ENCODE measurements at places on chromosomes 13 and 19. TPM values are rescaled to one million over a fixed set of nuclear protein-coding genes. Genes with fewer than 3 reads are reported as not detected.

The PCDH9 gene
- 5.8 TPM for total RNA-seq

The ZNF415 gene
- total RNA-seq = 1.7 TPM

The NLRP5 gene
- total RNA-seq = not detected

The CEACAM8 gene
- total RNA-seq = not detected

The FCGBP gene
- total RNA-seq = 8.7 TPM

The ZNF90 gene
- total RNA-seq = 0.41 TPM

The KMT2B gene
- total RNA-seq = 51.0 TPM

The IGFL1 gene
- total RNA-seq = not detected

The MAP3K10 gene
- total RNA-seq = 17.8 TPM

- peaks cover 5% of the 10 kb centered on the region for H3K36me3 ChIP-seq
- no peaks in the 10 kb centered on the region for H3K27me3 ChIP-seq
- no peak overlapping the region for H3K27ac ChIP-seq
- peaks cover 14% of the 10 kb centered on the region for H3K4me1 ChIP-seq
- no peak for DNase-seq
Measured at GRCh38 chr13:102816708-102817107, 17.8 kb downstream of the BIVM start.

DNA sequence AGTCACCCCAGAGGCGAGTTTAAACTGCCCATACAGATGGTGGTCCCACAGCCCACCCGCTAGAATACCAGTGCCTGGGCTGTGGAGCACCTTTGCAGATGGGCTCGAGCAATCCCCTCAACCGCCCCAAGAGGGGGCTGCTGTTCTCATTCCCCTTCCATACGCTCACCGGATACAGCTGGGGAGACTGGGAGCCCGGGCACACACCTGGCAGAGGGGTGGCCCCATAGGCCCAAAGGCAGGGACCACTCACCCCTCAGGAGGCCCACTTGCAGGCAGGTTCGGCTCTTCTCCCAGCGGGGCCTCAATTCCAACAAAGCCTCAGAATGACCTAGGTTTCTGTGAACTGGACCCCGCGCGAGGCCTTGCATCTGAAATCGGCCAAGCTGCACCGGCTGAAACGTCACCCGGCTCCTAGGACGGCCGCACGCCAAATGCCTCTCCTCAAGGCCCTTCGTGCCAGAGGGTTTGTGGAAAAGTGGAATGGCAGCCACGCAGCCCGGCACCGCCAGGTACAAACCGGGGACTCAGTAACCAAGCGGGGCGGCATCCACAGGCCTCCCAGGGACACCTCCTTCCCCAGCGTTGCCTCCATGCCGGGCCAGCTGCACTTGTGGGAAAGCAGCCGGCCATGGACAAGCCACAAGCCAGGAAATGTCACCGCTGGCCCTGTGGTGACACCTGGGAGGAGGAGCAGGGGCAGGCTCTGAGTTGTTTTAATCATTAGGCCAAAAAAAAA is 18.7 kb downstream of the MLLT1 start:
- H3K4me1 ChIP-seq = peaks cover 10% of the 10 kb centered on the region
- H3K36me3 ChIP-seq = peaks cover 25% of the 10 kb centered on the region
- DNase-seq = peak; percentile 44
- H3K27me3 ChIP-seq = no peaks in the 10 kb centered on the region
- H3K4me3 ChIP-seq = no peak overlapping the region

- no peak overlapping the region for H3K4me3 ChIP-seq
- no peaks in the 10 kb centered on the region for H3K4me1 ChIP-seq
- peak; percentile 10 for DNase-seq
- no peaks in the 10 kb centered on the region for H3K27me3 ChIP-seq
- no peaks in the 10 kb centered on the region for H3K36me3 ChIP-seq
- no peak overlapping the region for H3K27ac ChIP-seq
Measured at GRCh38 chr13:48775804-48776203, 122.1 kb downstream of the CYSLTR2 start.

DNA sequence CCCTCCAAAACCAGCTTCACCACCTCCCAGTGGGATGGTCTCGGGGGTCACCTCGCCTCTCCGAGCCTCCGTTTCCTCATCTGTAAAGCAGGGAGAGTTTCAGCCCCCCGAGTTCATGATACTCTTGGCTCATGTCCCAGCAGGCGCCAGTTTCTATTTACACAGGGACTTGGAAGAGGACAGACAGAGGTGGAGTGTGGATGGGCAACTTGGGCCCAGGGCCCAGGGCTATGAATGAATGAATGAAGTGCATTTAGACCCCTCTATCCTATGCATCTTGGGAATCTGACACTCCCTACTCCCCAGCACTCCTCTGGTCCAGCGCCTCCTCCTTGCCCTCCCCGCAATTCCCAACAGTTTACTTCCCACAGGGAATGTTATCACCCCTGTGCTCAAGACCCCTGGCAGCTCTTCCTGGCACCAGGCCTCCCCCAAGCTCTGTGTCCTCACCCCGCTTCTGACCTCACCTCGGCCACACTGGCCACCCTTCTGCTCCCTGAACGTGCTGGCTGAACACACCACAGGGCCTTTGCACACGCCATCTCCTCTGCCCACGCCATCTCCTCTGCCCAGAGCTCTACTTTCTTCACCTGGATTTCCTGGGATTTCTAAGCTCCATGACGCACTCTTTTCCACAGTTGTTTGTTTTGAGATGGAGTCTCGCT is 4.9 kb upstream of the C2CD4C start:
- DNase-seq = no peak
- H3K4me1 ChIP-seq = no peaks in the 10 kb centered on the region
- peaks cover 7% of the 10 kb centered on the region for H3K27me3 ChIP-seq
- no peak overlapping the region for H3K27ac ChIP-seq

DNA sequence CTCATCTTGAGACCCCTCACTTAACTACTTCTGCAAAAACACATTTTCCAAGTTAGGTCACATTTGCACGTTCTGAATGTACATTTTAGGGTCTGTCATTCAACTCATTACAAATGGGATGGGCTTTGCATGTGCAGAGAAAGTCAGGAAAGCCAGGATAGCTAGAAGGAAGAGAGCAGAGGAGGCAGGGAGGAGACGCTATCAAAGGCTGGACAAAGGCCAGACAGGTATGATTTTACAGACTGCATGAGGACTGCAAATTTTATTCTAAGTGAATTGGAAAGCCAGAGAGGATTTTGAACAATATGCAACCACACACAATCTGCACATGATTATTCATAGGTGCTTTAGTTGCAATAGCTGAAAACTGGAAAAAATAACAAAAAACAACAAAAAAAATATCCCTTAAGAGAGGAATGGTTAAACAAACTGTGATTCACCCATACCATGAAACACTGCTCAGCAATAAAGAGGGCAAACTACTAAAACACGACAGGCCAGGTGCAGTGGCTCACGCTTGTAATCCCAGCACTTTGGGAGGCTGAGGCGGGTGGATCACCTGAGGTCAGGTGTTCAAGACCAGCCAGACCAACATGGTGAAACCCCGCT is 21.1 kb downstream of the SYDE1 start:
- H3K4me1 ChIP-seq = peaks cover 10% of the 10 kb centered on the region
- no peaks in the 10 kb centered on the region for H3K27me3 ChIP-seq
- H3K27ac ChIP-seq = no peak overlapping the region
- DNase-seq = no peak
- no peaks in the 10 kb centered on the region for H3K36me3 ChIP-seq
- no peak overlapping the region for H3K4me3 ChIP-seq

Measured in A673 (cell line).